Stimulated activated CD4-positive, alpha-beta T cell treated with anti-CD3 and anti-CD28 coated beads, Interleukin-1b, Interleukin-23, amount 100 ng/mL, for 4 hours (primary cell): ENCODE measurements at places on chromosomes 1 and 21.

DNA sequence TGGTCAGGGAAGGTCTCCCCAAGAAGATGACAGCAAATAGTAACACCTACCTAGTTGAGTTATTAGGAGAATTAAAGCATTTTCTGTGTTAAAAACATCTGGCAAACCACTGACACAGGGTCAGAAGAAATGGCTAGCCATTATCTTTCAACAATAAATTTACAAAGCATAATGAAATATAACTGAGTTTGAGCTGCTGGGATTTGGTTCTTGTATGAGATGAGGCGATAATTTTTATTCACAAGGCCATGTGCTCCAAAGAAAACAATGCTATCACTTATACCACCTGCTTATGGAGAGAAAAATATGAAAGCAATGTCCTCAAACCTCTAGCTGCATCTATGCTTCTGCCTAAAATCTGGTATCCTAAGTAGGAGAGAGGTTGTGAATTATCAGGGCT, 202.3 kb downstream of the CRB1 start:
- DNase-seq = no peak

DNA sequence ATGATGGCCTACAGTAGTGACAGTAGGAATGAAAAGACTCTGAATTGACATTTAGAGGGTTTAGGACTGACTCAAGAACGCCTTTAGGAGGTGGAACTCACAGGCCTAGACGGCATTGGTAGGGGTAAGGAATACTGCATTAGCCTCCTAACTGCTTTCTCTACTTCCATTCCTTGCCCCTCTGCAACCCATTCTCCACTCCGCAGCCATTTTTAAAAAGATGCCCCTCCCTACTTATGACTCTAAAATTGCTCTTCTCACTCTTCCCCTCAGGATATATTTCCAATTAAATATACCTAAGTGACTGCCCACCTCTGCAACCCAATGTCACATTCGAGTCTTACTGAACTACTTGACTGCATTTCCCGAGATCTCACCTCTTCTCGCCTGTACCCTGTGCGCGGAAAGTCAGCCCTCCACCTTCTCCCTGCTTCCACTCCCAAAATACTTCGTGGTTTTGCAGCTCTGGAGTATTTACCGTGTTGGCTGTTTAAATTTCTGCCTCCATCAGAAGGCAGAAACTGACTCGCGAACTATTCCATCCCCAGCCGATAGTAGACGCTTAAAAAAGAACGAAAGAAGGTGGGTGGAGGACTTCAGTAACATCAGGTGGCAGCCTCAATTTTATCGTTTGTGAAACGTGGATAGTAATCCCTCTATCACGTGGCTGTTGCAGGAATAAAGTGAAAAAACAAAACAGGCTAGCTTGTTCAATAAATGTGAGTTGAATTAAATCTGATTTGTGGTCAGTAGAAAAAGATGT, 1.1 kb upstream of the YBX1 start:
- peak; percentile 13 for DNase-seq

DNA sequence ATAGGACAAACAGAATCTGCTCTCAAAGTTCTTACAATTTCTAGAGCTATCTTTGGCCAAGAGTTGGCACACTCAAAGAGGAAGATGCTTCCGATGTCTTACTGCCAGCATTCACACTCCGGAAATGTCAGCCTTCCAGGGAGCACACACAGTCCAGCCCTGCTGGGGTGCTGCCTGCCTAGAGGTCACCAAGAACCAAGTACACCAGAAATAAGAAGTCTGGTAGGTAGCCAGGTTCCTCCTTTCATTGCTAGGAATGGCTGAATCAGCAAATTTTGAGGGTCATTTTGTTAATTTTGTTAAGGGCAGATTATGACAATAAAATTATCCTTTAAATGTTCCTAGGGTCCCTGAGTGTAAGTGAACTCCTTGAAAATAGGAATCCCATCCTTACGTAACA, 77.5 kb downstream of the PLPP3 start:
- no peak for DNase-seq

DNA sequence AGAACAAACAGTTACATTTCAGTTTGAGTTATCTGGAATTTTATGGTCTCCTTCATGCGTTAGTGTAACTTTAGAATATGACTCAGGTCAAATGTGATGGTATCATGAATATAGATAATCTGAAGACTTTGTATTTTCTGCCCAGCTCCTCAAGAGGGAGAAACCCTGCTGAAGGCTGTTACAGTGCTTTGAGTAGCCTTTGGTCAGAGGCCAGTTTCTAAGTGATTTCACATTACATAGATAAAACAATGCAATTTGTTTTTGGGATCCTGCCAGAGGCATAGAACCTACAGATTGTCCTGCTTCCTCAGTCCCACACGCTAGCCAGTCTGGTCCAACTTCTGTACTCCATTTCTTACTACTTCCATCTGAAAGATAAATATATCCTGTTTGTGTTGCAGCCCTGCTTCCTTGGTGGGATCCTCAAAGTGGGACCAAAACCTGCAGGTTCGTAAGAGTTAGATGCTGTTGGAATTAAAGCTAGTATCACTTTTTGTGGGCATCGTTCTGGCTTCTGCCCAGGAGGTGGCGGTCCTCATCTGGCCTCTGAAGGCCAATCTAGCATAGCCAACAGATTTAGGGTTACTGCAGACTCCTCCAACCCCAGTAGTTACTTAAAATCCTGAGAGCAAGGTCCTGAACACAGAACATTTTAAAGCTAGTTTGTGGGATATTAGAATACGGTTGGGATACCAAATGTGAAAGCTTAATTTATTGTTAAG, 645.8 kb upstream of the USP24 start:
- DNase-seq = no peak

- DNase-seq = no peak
Measured at GRCh38 chr1:27614625-27615344, 10.8 kb upstream of the AHDC1 start.

GRCh38 chr1:22607154-22607553, 29.3 kb upstream of the C1QA start:
- DNase-seq = no peak

DNA sequence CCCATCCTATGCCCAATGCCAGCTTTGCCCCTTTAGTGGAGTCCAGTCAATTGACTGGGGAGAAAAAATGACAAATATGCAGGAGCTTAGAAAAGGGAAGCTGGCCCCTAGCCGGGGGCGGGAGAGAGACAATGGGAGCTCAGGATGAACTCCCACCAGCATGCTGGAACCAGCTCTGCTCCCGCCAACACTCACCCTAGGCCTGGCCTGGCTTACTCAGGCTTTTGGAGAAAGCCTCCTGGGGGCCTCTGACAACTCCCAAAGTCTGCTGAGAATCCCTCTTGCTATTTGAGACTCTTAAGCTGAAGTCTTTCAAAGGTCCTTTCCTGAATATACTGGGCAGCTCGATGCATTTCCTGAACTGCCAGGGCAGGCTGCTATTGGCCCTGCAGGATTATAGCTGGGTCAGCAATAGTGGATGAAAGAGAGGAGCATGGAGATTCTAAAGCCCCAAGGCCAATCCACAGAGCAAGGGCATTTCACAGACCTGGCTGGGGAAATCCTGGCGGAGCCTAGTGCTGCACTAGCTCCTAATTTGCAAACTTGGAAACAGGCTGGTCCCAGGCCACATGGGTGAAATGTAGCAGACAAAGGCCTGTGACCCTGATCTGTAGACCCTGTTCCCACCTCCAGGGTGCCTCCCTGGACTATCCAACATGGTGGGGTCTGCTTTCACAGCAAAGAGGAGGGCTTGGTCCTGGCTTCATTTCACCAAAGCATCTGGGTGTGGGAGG, 35.7 kb upstream of the CLSTN1 start:
- no peak for DNase-seq

DNA sequence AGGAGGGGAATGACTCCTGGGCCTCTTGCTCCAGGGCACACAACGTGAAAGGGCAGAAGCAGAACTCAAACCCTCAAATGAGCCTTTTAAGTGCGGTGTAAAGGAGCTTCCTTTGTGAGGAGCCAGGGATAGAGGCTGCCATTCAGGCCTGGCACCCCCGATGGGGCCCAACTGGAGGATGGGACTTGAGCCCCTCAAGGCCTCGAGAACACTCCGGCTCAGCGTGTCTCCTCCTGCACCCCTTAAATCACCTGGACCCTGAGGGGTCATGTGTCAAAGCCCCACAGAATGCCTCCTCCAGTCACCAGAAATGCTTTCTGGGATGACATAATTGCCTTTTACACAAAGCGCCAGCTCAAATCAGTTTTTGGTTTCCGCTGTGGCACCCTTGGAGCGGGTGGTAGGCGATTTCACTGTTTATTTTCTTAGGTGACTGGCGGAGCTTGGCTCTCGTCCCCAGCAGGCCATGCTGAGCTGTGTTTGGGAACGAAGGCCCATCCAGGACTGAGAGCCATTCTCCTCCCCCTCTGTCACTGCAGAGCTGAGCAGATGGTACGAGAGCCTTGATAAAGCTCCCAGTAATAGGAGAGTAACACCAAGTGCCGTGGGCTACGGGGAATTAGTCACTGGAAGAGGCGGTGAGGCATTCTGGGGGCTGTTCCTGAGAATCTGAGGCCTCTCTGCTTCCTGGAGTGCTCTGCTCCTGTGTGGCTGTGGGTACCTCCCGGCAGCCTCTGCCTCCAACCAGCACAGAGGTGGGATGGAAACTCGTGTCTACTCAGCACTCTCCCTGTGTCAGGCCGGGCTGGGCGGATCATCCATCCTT, 163.0 kb downstream of the GRIK3 start:
- DNase-seq = no peak

GRCh38 chr1:175498002-175498401, 245.4 kb downstream of the TNR start:
- DNase-seq = no peak

DNA sequence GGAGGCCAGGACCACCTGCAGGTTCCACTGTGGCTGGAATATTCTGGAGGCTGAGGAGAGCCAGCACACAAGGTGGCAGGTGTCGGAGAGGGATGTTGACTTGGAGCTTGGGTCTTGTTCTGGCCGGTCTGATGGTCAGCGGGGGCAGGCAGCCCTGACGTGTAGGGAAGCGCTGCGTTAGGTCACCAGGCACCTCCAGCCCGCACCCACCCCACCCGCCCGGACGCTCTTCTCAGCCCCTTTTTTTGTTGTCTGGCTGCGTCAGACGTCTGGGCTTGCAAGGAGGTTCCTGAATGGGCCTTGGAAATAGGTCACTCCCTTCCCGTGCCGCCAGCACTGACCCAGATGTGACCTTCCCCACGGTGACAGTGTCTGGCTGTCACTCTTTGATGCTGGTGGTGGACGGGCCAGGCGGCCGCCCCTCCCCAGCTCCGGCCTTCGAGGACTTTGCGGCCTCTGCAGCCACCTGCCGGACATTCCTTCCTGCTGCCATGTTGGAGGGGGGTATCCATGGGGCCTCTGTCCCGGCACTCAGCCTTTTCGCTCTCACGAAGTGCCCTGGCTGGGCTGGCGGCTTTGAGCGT, 30.1 kb downstream of the SPSB1 start:
- DNase-seq = no peak

DNA sequence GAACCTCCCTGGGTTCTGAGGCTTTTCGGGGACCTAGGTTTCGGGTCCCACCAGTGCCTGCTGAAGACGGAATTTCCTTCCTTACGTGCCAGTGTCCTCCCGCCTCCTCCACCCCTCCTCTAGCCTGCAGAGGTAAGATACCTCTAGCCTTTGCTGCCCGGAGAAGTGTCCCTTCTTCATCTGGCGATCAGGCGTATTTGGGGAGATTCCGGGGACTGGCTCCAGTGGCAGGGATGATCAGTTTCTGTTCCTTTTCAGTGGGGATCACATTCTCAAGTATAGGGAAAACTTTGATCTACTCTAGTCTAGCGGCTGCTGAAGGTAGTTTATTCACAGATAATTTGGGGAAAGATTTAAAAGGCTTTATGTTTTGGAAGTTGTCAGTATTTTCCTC, 674 bp downstream of the CEP350 start:
- DNase-seq = no peak

GRCh38 chr21:45817345-45817744, 164.2 kb upstream of the COL6A1 start:
- DNase-seq = no peak

DNA sequence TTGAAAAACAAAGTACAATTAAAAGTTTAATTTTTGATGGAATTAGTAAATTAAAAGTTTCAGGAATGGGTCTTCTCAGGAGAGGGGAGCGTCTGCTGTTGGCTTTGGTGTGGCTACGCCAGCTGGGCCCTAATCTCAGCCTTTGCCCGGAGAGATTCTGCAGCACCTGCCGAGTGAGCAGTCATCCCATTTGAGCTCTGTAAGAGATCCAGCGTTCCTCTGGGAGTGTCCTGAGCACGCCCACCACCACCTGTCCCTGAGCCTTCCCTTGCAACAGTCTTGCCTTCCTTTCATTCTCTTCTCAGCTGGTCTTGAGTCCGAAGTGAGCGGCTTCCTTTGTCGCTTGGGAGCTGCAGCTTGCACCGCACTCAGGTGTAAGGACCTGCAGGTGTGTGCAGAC, 263.1 kb downstream of the CAMTA1 start:
- DNase-seq = no peak

- no peak for DNase-seq
Measured at GRCh38 chr1:18554597-18554996, 73.9 kb downstream of the KLHDC7A start.

GRCh38 chr1:219331424-219331823, 157.7 kb downstream of the LYPLAL1 start:
- DNase-seq = no peak

DNA sequence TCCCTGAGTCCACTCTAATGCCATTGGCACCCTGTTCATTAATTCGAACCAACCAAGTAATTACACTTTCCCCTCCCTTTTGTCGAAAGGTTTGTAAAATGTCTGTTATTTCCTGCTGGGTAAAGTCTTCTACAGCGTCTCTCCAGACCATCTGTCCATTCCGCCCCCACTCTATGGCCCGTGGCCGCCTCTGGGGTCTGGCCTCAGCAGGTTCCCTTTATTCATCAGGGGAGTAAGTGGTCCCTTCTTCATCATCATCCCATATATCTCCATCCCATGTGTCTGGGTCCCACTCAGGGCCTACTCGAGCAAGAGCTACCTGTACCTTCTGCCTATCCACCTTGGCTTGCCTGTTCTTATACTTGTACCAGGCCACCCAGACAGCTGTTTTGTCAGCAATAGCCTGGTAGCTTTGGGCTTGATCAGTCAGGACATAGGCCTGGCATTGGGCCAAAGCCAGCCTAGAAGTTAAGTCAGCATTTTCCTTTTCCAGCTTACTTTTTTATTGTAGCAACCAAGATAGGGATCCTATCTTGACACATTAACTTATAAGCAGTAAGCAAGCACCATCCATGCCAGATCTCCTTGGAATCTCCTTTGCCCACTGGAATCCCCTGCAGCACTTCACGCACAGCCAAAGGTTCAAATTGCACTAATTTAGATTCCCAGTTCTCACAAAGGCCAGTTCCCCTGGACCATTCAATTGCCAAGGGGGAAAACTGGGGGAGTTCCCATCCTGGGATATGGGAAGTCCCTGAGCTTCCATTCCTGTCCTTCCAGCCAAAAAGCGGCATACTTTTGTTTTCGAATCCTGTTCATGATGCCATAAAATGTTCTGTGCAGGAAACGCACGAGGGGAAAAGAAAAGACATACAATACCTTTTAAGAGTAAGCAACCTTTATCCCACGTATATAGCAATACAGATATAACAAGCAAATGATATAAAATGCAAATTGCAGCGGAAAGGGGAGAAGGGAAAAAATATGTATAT, 6.6 kb upstream of the STUM start:
- DNase-seq = no peak

- peak; percentile 73 for DNase-seq
Measured at GRCh38 chr1:206489980-206490770, 17.2 kb upstream of the RASSF5 start.
